ENCODE measurements at places on chromosomes 1 and 21. TPM values are rescaled to one million over a fixed set of nuclear protein-coding genes. Genes with fewer than 3 reads are reported as not detected.

Gene NCF2
- 6.6 TPM for total RNA-seq

Gene PTPRC
- 495 TPM for total RNA-seq

Gene BCL2L15
- total RNA-seq = 0.93 TPM

Gene GSTM3
- total RNA-seq = 1.6 TPM

Gene MEX3A
- 0.43 TPM for total RNA-seq

Gene SPRR2B
- not detected for total RNA-seq

Gene TAL1
- not detected for total RNA-seq

Gene PUM1
- 80.5 TPM for total RNA-seq

Gene JAM2
- total RNA-seq = 0.58 TPM

Gene EXO1
- 50.0 TPM for total RNA-seq

Gene SELL
- total RNA-seq = 110 TPM

Gene NLRP3
- total RNA-seq = 0.97 TPM

Gene TMPRSS15
- not detected for total RNA-seq

Gene GPR137B
- total RNA-seq = 5.6 TPM

Gene TAF13
- 29.0 TPM for total RNA-seq

Gene OPRD1
- not detected for total RNA-seq

Gene VWA5B1
- not detected for total RNA-seq

Gene FCRL1
- not detected for total RNA-seq

Gene OR2L13
- total RNA-seq = not detected

Gene SNRNP40
- total RNA-seq = 83.7 TPM
